ENCODE measurements at places on chromosomes 4 and X. TPM values are rescaled to one million over a fixed set of nuclear protein-coding genes. Genes with fewer than 3 reads are reported as not detected.

Gene KLHL34
- 0.47 TPM for total RNA-seq

Gene MAGEA10
- not detected for total RNA-seq

Gene CHM
- total RNA-seq = 11.6 TPM

- H3K4me1 ChIP-seq = peaks cover 3% of the 10 kb centered on the region
- DNase-seq = no peak
- H3K4me3 ChIP-seq = no peak overlapping the region
- no peaks in the 10 kb centered on the region for H3K27me3 ChIP-seq
- no peaks in the 10 kb centered on the region for H3K36me3 ChIP-seq
Observed at GRCh38 chr4:182022909-182023308, 220.3 kb upstream of the TENM3 start.

- H3K36me3 ChIP-seq = no peaks in the 10 kb centered on the region
- no peak overlapping the region for H3K4me3 ChIP-seq
- H3K27ac ChIP-seq = no peak overlapping the region
Observed at GRCh38 chr4:75011131-75011795, 78.3 kb downstream of the PARM1 start.

GRCh38 chr4:26233350-26233749, 87.5 kb upstream of the RBPJ start:
- no peak overlapping the region for H3K4me3 ChIP-seq
- H3K27me3 ChIP-seq = peaks cover 4% of the 10 kb centered on the region
- no peak overlapping the region for H3K27ac ChIP-seq
- H3K4me1 ChIP-seq = peaks cover 8% of the 10 kb centered on the region

- no peaks in the 10 kb centered on the region for H3K4me1 ChIP-seq
- no peaks in the 10 kb centered on the region for H3K36me3 ChIP-seq
- DNase-seq = no peak
- H3K4me3 ChIP-seq = no peak overlapping the region
- no peaks in the 10 kb centered on the region for H3K27me3 ChIP-seq
Observed at GRCh38 chrX:18448416-18448815, 23.0 kb downstream of the CDKL5 start.

- no peak overlapping the region for H3K4me3 ChIP-seq
- H3K36me3 ChIP-seq = peaks cover 48% of the 10 kb centered on the region
- H3K27me3 ChIP-seq = no peaks in the 10 kb centered on the region
- peaks cover 20% of the 10 kb centered on the region for H3K4me1 ChIP-seq
- H3K27ac ChIP-seq = peak overlapping the region; percentile 50
Observed at GRCh38 chr4:109682875-109683274, 20.4 kb downstream of the CASP6 start.

- no peaks in the 10 kb centered on the region for H3K36me3 ChIP-seq
- H3K27me3 ChIP-seq = peaks cover 2% of the 10 kb centered on the region
- H3K27ac ChIP-seq = no peak overlapping the region
- H3K4me3 ChIP-seq = no peak overlapping the region
- H3K4me1 ChIP-seq = no peaks in the 10 kb centered on the region
Observed at GRCh38 chr4:56118055-56118454, 169.3 kb downstream of the CEP135 start.

Data from activated CD8-positive, alpha-beta T cell treated with anti-CD3 and anti-CD28 coated beads for 36 hours (primary cell).